MCF 10A (cell line): ENCODE measurements at places on chromosomes 1 and 21. TPM values are rescaled to one million over a fixed set of nuclear protein-coding genes. Genes with fewer than 3 reads are reported as not detected.

- H3K36me3 ChIP-seq = no peaks in the 10 kb centered on the region
- no peak overlapping the region for H3K4me3 ChIP-seq
- DNase-seq = peak; percentile 34
- peaks cover 20% of the 10 kb centered on the region for H3K4me1 ChIP-seq
- H3K27me3 ChIP-seq = no peaks in the 10 kb centered on the region
Observed at GRCh38 chr1:162366149-162366548, 10.5 kb downstream of the SPATA46 start.

DNA sequence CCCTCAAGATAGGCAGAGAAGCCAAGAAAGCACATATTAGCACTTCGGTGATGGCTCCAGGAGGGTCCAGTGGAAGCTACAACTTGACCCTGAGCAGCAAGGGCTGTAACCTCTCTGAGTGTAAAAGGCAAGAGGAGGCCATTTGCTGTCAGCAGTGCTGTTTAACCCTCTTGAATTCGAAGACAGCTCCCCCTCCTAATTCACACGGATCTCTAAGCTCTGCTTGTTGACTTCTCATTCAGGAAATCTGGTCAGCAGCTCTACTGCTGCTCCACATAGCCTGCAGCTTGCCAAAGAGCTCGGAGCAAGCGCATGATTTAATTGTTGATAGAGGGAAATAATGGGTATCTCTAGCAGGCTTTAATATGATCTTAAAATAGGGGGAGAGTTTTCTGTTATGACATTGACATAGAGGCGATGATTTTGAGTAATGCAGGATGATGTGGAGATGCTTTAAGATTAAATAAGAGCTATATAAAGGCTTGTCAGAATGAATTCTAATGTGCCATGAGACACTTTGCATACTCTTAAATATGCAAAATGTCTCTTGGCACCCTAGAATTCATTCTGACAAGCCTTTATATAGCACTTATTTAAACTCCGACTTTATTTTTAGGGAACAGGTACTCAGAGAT lies 79.4 kb upstream of the USH2A start:
- no peaks in the 10 kb centered on the region for H3K36me3 ChIP-seq
- H3K27ac ChIP-seq = no peak overlapping the region
- DNase-seq = no peak
- no peaks in the 10 kb centered on the region for H3K4me1 ChIP-seq
- H3K4me3 ChIP-seq = no peak overlapping the region

LDLRAD1 gene
- total RNA-seq = not detected in 2 replicates

ANGPTL3 gene
- total RNA-seq = not detected in 2 replicates

GRCh38 chr1:72670902-72671301 lies 388.6 kb upstream of the NEGR1 start:
- no peak for DNase-seq
- no peak overlapping the region for H3K27ac ChIP-seq
- no peaks in the 10 kb centered on the region for H3K36me3 ChIP-seq
- no peaks in the 10 kb centered on the region for H3K27me3 ChIP-seq

GRCh38 chr1:115463347-115463746 lies 125.3 kb upstream of the NGF start:
- no peaks in the 10 kb centered on the region for H3K36me3 ChIP-seq
- no peaks in the 10 kb centered on the region for H3K4me1 ChIP-seq
- no peaks in the 10 kb centered on the region for H3K27me3 ChIP-seq
- no peak overlapping the region for H3K27ac ChIP-seq
- peak; percentile 40 for DNase-seq

- H3K27ac ChIP-seq = no peak overlapping the region
- H3K27me3 ChIP-seq = no peaks in the 10 kb centered on the region
- no peak for DNase-seq
Observed at GRCh38 chr1:78436961-78437360, 53.8 kb upstream of the PTGFR start.

- no peak overlapping the region for H3K27ac ChIP-seq
- H3K4me1 ChIP-seq = peaks cover 9% of the 10 kb centered on the region
- no peaks in the 10 kb centered on the region for H3K27me3 ChIP-seq
Observed at GRCh38 chr1:28309702-28310101, 19.1 kb upstream of the MED18 start.

GRCh38 chr1:212455803-212456528 lies 23.2 kb downstream of the NENF start:
- peak; percentile 88 for DNase-seq
- H3K27ac ChIP-seq = no peak overlapping the region
- no peaks in the 10 kb centered on the region for H3K4me1 ChIP-seq
- no peaks in the 10 kb centered on the region for H3K27me3 ChIP-seq
- no peaks in the 10 kb centered on the region for H3K36me3 ChIP-seq

- H3K4me3 ChIP-seq = peak overlapping the region; percentile 61
- DNase-seq = peak; percentile 78
- peaks cover 40% of the 10 kb centered on the region for H3K4me1 ChIP-seq
- no peaks in the 10 kb centered on the region for H3K27me3 ChIP-seq
- peak overlapping the region; percentile 79 for H3K27ac ChIP-seq
- H3K36me3 ChIP-seq = peaks cover 72% of the 10 kb centered on the region
Observed at GRCh38 chr1:224430511-224431113, 4.0 kb downstream of the WDR26 start.

DNA sequence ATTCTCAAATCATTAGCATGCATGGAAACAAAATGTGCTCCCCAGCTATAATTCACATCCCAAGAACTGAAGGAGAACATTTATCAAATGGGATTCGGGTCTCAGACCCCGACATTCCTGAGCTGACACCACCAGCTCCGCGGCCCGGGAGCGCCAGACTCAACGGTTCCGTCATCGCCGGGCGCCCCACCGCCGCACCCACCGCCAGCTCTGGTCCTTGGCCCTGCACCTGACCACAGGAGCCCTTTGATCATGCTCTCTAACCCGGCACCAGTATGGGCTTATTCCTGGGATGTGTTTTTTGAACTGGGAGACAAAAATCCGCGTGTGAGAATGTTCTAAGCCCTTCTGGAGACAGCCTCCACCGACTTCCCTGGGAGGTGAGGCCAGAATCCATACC lies 43.6 kb downstream of the HLCS start:
- no peak overlapping the region for H3K27ac ChIP-seq
- peaks cover 21% of the 10 kb centered on the region for H3K36me3 ChIP-seq
- no peak overlapping the region for H3K4me3 ChIP-seq

GRCh38 chr1:64955097-64956009 lies 11.0 kb downstream of the JAK1 start:
- no peaks in the 10 kb centered on the region for H3K27me3 ChIP-seq
- no peak for DNase-seq
- H3K27ac ChIP-seq = no peak overlapping the region
- H3K4me1 ChIP-seq = peaks cover 18% of the 10 kb centered on the region
- no peaks in the 10 kb centered on the region for H3K36me3 ChIP-seq

GRCh38 chr1:218090459-218090858 lies 194.6 kb upstream of the RRP15 start:
- no peak overlapping the region for H3K4me3 ChIP-seq
- H3K27ac ChIP-seq = no peak overlapping the region
- H3K27me3 ChIP-seq = peaks cover 13% of the 10 kb centered on the region

ZBED6 gene
- 68.2 and 69.8 TPM in 2 replicates for total RNA-seq

- peak; percentile 100 for DNase-seq
- H3K36me3 ChIP-seq = peaks cover 9% of the 10 kb centered on the region
- peak overlapping the region; percentile 99 for H3K27ac ChIP-seq
- no peaks in the 10 kb centered on the region for H3K27me3 ChIP-seq
- peaks cover 73% of the 10 kb centered on the region for H3K4me1 ChIP-seq
Observed at GRCh38 chr1:206513312-206514111, 6.2 kb downstream of the RASSF5 start.

GREM2 gene
- total RNA-seq = 0.10 TPM in 1 of 2 replicates, not detected in the other

- peak overlapping the region; percentile 68 for H3K4me3 ChIP-seq
- peak overlapping the region; percentile 100 for H3K27ac ChIP-seq
- no peaks in the 10 kb centered on the region for H3K27me3 ChIP-seq
- DNase-seq = peak; percentile 63
- H3K36me3 ChIP-seq = peaks cover 16% of the 10 kb centered on the region
Observed at GRCh38 chr1:108817016-108817415, 39.9 kb downstream of the AKNAD1 start.

DNA sequence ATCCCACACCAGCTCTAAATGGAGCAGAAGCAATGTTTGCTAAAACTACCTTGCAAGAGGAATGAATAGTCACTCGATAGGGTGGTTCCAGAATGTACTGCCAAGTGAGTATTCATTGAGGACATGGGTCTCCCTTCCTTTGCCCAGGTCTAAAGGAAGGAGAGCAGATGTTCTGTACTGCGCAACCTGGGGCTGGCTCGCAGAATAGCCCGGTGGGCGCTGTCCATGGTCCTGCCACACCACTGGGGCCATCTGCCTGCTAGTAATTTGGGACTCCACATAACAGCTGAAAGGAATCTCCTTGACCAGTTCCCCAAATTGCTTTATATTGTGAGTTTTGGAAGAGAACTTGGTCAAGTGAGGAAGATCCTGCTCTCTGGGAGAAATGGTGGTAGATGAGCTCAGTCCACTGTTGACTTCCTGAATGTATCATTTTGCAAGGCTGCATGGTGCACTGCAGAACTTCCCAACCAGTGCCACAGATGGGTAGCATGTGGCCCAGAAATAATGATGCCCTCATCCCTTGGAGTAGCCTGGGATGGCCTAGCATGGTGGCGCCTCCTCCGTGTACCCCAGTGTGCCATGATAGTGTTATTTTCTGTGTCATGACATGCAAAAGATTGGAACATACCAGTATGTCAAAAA lies 5.7 kb downstream of the SLC6A17 start:
- H3K4me1 ChIP-seq = no peaks in the 10 kb centered on the region
- peaks cover 58% of the 10 kb centered on the region for H3K27me3 ChIP-seq
- no peaks in the 10 kb centered on the region for H3K36me3 ChIP-seq
- H3K27ac ChIP-seq = no peak overlapping the region
- H3K4me3 ChIP-seq = no peak overlapping the region

DNA sequence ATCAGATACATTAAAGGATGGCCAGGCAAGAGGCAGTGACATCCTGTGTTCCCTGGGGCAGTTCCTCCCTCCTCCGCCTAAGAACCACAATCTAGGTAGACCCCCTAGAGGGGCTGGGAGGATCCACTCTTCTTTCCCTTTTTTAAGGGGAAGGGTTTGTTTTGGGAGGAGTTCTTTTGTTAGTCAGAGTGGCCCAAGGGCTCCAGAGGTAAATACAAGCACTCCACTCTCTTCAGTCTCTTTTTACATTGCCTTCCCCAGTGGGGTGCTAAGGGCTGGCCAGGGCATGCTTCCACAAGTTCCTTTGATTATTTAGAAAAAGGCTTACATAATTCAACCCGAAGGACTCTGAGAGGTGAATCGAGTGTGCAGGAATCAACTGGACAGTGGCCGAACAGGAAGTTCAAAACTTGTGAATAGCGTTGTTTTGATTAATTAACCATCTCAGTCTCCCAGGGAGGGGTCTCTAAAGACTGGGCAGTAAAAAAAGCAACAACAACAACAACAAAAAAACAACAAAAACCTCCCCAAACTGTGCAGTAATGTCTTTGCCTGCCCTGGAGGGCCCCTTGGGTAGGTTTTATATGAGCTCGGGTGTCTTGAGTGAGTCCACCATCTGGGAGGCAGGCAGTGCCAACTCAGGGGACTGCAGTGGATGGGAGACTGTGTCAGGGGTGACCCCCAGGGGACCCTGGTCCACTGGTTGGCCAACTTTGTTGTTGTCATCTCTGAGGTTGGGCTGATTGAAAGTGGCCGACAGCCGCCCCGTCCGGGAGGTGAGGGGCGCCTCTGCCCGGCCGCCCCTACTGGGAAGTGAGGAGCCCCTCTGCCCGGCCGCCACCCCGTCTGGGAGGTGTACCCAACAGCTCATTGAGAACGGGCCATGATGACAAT lies 33.2 kb upstream of the ENO1 start:
- peak; percentile 79 for DNase-seq
- peak overlapping the region; percentile 75 for H3K27ac ChIP-seq
- no peak overlapping the region for H3K4me3 ChIP-seq

- H3K4me1 ChIP-seq = peaks cover 6% of the 10 kb centered on the region
- no peak for DNase-seq
- H3K27ac ChIP-seq = no peak overlapping the region
Observed at GRCh38 chr21:41597811-41598231, 89.9 kb upstream of the TMPRSS2 start.

DNA sequence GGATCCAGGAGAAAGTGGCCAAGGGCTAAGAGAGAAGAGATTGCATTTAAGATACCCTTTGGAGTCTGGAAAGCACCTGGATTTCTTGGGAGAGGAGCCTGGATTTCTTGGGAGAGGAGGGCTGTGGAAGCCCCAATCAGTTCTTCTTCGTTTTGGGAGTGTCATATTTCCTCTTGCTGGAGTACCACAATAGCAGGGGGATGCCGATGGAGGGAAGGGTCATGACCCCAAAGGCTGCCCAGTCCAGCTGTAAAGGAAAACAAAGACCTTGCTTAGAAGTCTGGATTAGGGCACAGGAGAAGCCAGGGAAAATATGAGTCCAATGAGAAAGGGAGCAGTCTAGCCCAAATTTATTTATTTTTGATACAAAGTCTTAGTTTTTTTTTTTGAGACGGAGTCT lies 11.3 kb downstream of the SSR2 start:
- no peaks in the 10 kb centered on the region for H3K27me3 ChIP-seq
- H3K36me3 ChIP-seq = peaks cover 74% of the 10 kb centered on the region

GRCh38 chr1:83864991-83865390 lies 133.9 kb downstream of the TTLL7 start:
- peaks cover 5% of the 10 kb centered on the region for H3K4me1 ChIP-seq
- H3K27me3 ChIP-seq = no peaks in the 10 kb centered on the region
- no peak for DNase-seq
- H3K36me3 ChIP-seq = no peaks in the 10 kb centered on the region
- H3K27ac ChIP-seq = no peak overlapping the region
- no peak overlapping the region for H3K4me3 ChIP-seq

DNA sequence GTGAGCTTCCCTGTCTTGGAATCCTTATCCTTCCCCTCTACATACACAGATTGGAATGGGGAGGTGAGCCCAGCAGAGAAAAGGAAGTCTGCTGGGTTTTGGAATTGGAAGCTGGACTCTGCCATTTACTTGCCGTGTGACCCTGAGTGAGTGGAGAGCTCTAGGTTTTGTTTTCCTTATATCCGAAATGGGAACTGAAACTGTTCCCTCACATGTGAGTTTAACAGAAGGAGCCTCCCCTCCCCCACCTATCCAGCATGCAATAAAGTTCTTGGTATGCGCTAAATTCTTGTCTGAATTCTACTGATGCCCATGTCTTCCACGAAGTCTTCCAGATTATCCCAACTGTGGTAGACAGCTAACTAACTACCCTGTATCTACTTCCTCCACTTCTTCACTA lies 58.7 kb downstream of the NENF start:
- H3K27ac ChIP-seq = no peak overlapping the region
- H3K4me1 ChIP-seq = peaks cover 20% of the 10 kb centered on the region
- no peaks in the 10 kb centered on the region for H3K27me3 ChIP-seq
- H3K4me3 ChIP-seq = no peak overlapping the region
- DNase-seq = no peak

GRCh38 chr1:38474738-38475623 lies 384.6 kb downstream of the RRAGC start:
- no peak for DNase-seq
- no peak overlapping the region for H3K27ac ChIP-seq

DNA sequence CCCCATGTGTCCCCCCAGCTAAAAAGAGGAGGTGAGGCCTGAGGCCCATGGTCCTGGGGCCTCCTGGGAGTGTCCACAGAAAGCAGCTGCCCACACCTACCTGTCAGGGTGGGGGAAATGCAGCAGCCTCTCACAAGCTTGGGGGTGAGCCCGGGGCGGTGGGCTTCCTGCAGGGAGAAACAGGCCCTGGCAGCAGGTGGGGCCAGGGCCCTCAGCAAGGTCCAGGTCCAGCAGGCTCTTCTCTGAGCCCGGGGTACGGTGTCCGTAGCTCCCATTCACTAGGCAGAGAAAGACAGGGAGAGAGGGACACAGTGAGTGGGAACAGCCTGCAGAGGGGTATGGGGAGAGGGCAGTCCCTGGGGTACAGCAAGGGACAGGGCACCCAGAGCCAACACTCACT lies 139.0 kb downstream of the GLIS1 start:
- H3K4me1 ChIP-seq = no peaks in the 10 kb centered on the region
- H3K4me3 ChIP-seq = no peak overlapping the region
- no peak overlapping the region for H3K27ac ChIP-seq
- H3K36me3 ChIP-seq = peaks cover 6% of the 10 kb centered on the region
